ENCODE measurements at places on chromosomes 16 and 17. TPM values are rescaled to one million over a fixed set of nuclear protein-coding genes. Genes with fewer than 3 reads are reported as not detected.

GRCh38 chr17:43536236-43536992 lies 9.7 kb downstream of the ETV4 start:
- no peak for DNase-seq

GRCh38 chr17:14942526-14943190 lies 322.5 kb downstream of the PMP22 start:
- no peak for DNase-seq

DNA sequence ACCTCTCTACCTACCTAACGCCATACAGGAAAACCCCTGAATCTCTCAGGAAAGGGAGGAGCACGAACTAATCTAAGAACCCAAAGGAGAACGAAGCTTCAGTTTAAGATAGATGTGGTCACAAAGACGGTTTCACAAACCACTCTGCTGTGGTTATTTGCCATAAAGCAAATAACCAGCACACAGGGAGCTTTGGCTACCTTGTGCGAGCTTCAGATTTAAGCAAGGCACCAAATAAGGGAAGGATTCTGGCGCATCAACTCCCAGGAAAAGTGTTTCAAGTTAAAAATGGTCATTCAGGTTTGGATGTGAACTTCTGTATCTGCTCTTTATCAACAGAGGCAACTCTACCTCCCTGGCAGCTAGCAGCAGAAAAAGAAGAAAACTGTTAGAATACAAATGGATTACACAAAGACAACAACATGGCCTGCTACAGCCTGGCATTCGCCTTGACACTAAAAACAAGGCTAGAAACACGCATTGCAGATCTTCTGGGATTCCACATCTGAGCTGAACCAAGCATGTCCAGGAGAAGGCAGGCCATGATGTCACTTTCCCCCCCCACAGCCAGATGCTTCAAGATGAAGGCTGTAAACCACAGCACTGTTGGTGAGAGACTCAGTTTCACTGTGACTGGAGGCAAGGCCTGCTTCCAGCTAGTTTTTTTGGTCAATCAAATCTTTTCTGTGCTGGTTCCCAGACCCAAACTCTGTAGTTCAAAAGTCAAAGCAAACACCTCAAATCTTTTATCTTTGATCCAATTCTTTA lies 43.6 kb downstream of the SMG6 start:
- DNase-seq, result no peak

DNA sequence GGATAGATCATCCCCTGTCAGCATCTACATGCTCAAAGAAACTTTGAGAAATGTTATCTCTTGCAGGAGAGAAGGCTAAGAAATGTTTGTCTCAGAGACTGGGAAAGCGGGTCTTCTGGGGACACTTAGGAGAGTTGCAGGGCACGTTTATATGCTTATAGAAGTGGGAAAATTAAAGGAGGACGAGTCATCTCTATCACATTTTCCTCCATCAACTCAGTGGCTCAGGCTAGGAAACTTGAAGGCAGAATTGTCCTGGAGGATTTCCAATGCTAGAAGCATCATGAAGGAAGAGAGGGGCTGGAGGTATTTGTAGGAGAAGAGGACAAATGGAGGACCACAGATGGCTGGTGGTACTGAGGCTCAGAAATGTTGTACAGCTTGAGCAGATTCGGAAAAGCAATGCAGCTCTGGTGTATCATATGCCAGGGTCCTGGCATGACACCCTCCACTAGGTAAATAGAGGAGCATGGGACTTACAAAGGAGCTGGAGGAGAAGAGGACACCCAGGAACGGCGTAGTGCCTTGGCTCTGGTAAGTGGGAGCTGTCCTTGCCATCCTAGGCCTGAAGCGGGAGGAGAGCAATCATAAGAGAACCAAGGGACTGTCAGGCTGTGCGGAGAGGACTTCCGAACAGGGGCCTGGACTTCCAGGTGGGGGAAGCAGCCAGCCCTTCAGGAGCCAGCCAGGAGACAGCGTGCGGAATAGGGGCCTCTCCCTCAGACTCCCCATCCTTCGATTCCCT lies 4.5 kb upstream of the HS3ST3B1 start:
- DNase-seq, result no peak

DNA sequence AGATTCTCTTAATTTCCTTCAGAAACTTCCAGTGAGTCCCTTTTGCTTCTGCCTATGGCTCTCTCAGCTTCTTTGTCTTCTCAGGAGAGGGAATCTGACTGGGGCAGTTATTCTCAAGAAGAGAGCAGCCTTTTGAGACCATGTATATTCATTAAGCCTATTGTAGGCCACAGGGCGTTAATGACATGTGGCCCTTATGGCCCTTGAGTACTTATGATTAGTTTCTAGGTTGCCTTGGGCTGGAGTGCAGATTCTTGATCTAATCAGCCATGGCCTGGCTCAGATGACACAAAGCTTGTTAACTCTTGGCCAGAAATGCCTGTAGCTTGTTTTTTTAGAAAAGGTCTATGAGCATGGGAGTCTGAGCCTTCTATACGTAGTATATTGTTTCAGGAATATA lies 17.4 kb downstream of the MFSD11 start:
- no peak for DNase-seq

The CLEC18C gene
- 28.9 TPM for total RNA-seq

Data from kidney epithelial cell (primary cell).